ENCODE measurements at places on chromosomes 7 and 10.
A peak's percentile ranks its signal among the peaks of the same experiment; 100 is the strongest.

DNA sequence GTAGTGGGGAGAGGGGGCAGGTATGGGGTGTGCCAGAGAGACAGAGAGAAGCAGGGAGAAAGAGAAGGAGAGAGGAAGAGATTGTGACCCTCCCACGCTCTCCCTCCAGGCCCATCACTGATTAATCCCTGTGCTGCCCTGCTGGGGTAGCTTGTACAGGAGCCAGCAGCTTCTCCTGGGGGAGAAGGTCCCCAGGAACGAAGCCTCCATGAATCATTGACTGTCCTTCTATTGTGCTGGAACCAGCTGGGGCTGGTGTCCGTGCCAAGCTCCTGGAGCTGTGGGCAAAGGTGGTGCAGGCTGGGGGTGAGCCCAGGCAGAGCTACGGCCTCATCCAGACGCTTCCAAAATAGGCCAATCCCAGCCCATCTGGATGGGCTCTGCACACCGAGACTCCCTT lies 20.9 kb downstream of the AQP1 start:
- no peak for DNase-seq

GRCh38 chr7:141674702-141675101 lies 27.3 kb downstream of the DENND11 start:
- DNase-seq = no peak

DNA sequence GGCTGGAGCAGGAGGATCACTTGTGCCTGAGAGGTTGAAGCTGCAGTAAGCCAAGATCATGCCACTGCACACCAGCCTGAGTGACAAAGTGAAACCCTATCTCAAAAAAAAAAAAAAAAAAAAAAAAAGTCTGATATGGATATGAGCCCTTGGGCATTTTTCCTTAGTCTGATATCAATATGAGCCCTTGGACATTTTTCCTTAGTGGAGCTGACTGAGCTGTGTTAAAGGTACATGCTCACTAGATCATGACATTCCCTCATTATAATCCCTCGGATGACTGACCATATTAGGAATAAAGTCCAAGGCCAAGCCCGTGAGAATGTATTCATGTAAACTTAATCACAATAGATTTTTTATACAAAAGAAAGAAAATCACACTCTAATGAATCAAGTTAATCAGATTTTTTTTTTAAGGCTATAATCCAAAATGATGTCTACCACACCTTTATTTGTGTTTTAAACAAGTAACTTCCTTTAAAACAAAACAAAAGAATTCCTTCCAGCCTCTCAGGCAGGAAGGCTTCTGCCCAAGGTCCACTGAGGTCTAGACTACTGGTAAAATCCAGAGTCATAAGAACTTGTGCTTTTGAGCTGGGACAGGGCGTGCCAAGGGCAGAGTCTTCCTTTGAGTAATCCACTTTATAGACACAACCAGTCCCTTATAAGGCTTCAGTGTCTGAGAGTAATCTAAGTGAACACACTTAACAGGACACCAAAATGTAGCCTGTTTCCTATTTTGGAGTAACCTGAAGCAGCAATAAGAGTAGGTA lies 5.5 kb downstream of the PPA1 start:
- DNase-seq = no peak

DNA sequence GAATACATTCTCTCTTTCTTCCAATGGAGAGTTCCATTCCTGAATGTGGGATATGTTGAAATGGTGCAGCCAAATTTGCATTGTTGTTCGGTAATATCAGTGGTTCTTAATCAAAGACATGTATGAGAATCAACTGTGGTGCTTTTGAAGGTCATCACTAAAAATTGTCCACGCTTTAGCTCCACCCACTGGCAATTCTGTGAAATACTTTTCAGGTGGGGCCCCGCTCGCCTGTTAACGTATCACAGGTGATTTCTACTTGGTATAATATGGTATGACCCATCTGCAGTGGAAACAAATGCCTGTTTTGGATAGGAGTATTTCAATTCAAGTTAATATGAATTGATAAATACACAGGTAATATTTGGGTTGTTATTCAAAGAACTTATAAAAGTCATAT lies 178.4 kb downstream of the NSUN6 start:
- peak; percentile 2 for DNase-seq

GRCh38 chr10:80289451-80290287 lies at the start of gene MAT1A:
Gene MAT1A, minus strand, starts transcription at chr10:80289658. Its CDS starts 235 bp downstream, at chr10:80289423.
- peak; percentile 6 for DNase-seq

GRCh38 chr10:113303544-113304146 lies 249.2 kb upstream of the HABP2 start:
- DNase-seq = no peak

- DNase-seq = no peak
Observed at GRCh38 chr10:131093795-131094366, 217.6 kb downstream of the TCERG1L start.

- DNase-seq = no peak
Observed at GRCh38 chr10:34599026-34599795, 215.9 kb downstream of the PARD3 start.
